IMR-90 (cell line): ENCODE measurements at places on chromosomes 4 and X. TPM values are rescaled to one million over a fixed set of nuclear protein-coding genes. Genes with fewer than 3 reads are reported as not detected.

- no peaks in the 10 kb centered on the region for H3K27me3 ChIP-seq
- peak; percentile 1 for DNase-seq
- no peaks in the 10 kb centered on the region for H3K4me1 ChIP-seq
- no peaks in the 10 kb centered on the region for H3K36me3 ChIP-seq
These were observed 115.9 kb downstream of the MAGEC2 start for GRCh38 chrX:142089193-142089592.

- DNase-seq = no peak
- H3K36me3 ChIP-seq = no peaks in the 10 kb centered on the region
- no peak overlapping the region for H3K4me3 ChIP-seq
These were observed 308.5 kb upstream of the AADAT start for GRCh38 chr4:170398218-170398617.

- no peak overlapping the region for H3K4me3 ChIP-seq
- no peaks in the 10 kb centered on the region for H3K36me3 ChIP-seq
- no peaks in the 10 kb centered on the region for H3K4me1 ChIP-seq
- H3K27ac ChIP-seq = no peak overlapping the region
- no peak for DNase-seq
These were observed 252.9 kb downstream of the CRLF2 start for GRCh38 chrX:959595-959994.

- no peaks in the 10 kb centered on the region for H3K4me1 ChIP-seq
- no peak overlapping the region for H3K4me3 ChIP-seq
- H3K36me3 ChIP-seq = no peaks in the 10 kb centered on the region
- no peaks in the 10 kb centered on the region for H3K27me3 ChIP-seq
- no peak overlapping the region for H3K27ac ChIP-seq
These were observed 2618.1 kb downstream of the ARAP2 start for GRCh38 chr4:33626221-33626620.

DNA sequence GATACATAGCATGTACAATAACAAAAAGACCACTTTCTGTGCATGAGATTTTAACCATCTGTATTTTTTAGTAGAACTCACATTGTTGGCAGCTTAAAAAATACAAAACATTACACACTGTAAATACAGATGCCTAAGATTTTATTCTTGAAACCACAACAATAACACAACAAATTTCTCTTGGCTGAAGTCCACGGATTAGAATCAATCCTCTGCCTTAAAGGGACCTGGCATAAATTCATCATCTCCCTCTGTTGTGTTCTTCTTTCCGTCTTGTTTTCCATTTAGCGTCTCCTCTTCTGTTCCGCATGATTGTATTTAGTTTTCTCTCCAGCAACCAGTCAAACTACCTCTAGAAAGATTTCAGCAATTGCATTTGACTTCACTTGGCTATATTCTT lies 231.0 kb downstream of the SPOCK3 start:
- H3K4me1 ChIP-seq = no peaks in the 10 kb centered on the region
- DNase-seq = no peak
- no peak overlapping the region for H3K4me3 ChIP-seq
- H3K36me3 ChIP-seq = no peaks in the 10 kb centered on the region

- H3K4me1 ChIP-seq = no peaks in the 10 kb centered on the region
- H3K36me3 ChIP-seq = no peaks in the 10 kb centered on the region
- H3K27ac ChIP-seq = no peak overlapping the region
- no peak overlapping the region for H3K4me3 ChIP-seq
These were observed 35.1 kb downstream of the FBXO8 start for GRCh38 chr4:174248407-174248806.

- H3K4me3 ChIP-seq = no peak overlapping the region
- H3K4me1 ChIP-seq = no peaks in the 10 kb centered on the region
- no peak overlapping the region for H3K27ac ChIP-seq
- no peak for DNase-seq
- H3K27me3 ChIP-seq = peaks cover 24% of the 10 kb centered on the region
These were observed 109.3 kb upstream of the MSX1 start for GRCh38 chr4:4750187-4750586.

DNA sequence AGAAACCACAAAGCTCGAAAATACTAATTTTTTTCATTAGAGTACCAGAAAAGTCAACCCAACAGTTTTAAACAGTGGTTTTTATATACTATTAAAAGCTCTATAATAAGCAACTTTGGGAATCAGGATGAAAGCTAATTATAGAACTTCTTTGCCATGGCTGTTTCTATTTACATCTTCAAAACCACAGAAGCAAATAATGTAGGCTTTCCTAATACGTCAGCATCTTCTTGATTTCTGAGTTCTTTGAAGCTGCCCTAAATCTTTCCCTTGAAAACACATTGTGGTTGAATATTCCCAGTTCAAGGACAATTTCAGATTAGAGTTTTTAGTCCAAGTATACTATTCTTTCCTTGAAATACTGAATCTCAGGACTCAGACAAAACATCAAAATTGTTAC lies 460.2 kb upstream of the FAT1 start:
- no peak overlapping the region for H3K27ac ChIP-seq
- H3K4me1 ChIP-seq = peaks cover 4% of the 10 kb centered on the region
- no peak overlapping the region for H3K4me3 ChIP-seq
- no peaks in the 10 kb centered on the region for H3K27me3 ChIP-seq

- H3K27ac ChIP-seq = no peak overlapping the region
- H3K4me3 ChIP-seq = no peak overlapping the region
- DNase-seq = no peak
- H3K36me3 ChIP-seq = no peaks in the 10 kb centered on the region
These were observed 534.7 kb downstream of the KCNIP4 start for GRCh38 chr4:21413807-21414370.

GRCh38 chrX:94831364-94831763 lies 1157.4 kb downstream of the FAM133A start:
- DNase-seq = peak; percentile 0
- H3K27me3 ChIP-seq = no peaks in the 10 kb centered on the region
- no peak overlapping the region for H3K4me3 ChIP-seq

- H3K4me3 ChIP-seq = no peak overlapping the region
- H3K27ac ChIP-seq = no peak overlapping the region
These were observed 25.5 kb upstream of the MYOZ2 start for GRCh38 chr4:119110121-119110520.

DNA sequence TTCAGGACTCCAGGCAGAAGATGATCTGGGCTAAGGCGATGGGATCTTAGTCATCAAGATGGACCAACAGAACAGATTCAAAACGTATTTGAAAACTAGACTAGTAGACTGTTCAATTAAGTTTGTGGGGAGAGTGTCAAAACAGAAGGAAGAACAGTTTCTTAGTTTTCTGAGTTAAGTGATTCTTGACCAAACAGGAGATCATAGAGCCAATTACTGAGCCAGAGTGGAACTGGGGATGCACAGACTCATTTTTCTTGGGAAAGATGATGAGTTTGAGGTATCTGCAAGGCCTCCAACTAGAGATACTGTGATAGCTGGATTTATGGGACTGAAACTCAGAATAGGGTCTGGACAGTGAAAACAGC lies 119.5 kb downstream of the REELD1 start:
- peaks cover 6% of the 10 kb centered on the region for H3K4me1 ChIP-seq
- H3K36me3 ChIP-seq = no peaks in the 10 kb centered on the region
- peak overlapping the region; percentile 33; the same call in 1 of the 2 replicates for H3K4me3 ChIP-seq
- H3K27me3 ChIP-seq = no peaks in the 10 kb centered on the region
- H3K27ac ChIP-seq = no peak overlapping the region
- DNase-seq = no peak

- peak; percentile 39 for DNase-seq
- no peaks in the 10 kb centered on the region for H3K36me3 ChIP-seq
- H3K27ac ChIP-seq = no peak overlapping the region
These were observed 56.5 kb upstream of the PGM2 start for GRCh38 chr4:37770016-37770415.

GRCh38 chr4:80365928-80366327 lies 30.4 kb downstream of the CFAP299 start:
- no peaks in the 10 kb centered on the region for H3K27me3 ChIP-seq
- DNase-seq = peak; percentile 76
- 0 out of 2 replicates have a peak, but pooled peaks cover under 1% of the 10 kb centered on the region for H3K4me1 ChIP-seq
- no peaks in the 10 kb centered on the region for H3K36me3 ChIP-seq

- no peak overlapping the region for H3K4me3 ChIP-seq
- H3K4me1 ChIP-seq = no peaks in the 10 kb centered on the region
- H3K27ac ChIP-seq = no peak overlapping the region
- H3K27me3 ChIP-seq = peaks cover 10% of the 10 kb centered on the region
- no peaks in the 10 kb centered on the region for H3K36me3 ChIP-seq
- DNase-seq = no peak
These were observed 2.7 kb downstream of the ALAS2 start for GRCh38 chrX:55028040-55028439.

GRCh38 chr4:150139297-150139865 lies 61.1 kb downstream of the DCLK2 start:
- H3K27ac ChIP-seq = no peak overlapping the region
- H3K27me3 ChIP-seq = no peaks in the 10 kb centered on the region
- no peak for DNase-seq

- H3K4me3 ChIP-seq = no peak overlapping the region
- no peak for DNase-seq
- H3K27ac ChIP-seq = no peak overlapping the region
- H3K27me3 ChIP-seq = no peaks in the 10 kb centered on the region
These were observed 88.1 kb downstream of the GBA3 start for GRCh38 chr4:22780797-22781196.

DNA sequence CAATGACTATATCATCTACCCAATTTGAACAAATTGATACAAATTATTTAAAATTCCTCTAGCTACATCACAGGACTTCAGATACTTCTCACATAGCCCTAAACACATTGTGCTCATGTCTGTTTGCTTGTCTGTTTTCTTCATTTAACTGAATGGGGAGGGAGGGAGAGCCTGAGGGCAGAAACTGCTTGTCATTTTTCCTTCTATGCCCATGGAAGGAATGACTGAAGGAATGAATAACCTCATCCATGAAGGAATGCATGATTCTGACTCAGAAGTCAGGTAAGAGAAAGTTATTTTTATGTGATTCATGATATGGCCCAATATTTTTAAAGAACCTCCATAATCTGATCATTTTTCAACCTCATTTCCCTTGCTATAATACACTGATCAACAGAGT lies 418.0 kb upstream of the PITX2 start:
- no peak overlapping the region for H3K27ac ChIP-seq
- H3K4me1 ChIP-seq = no peaks in the 10 kb centered on the region
- no peak for DNase-seq
- no peaks in the 10 kb centered on the region for H3K36me3 ChIP-seq
- no peak overlapping the region for H3K4me3 ChIP-seq
- no peaks in the 10 kb centered on the region for H3K27me3 ChIP-seq

- DNase-seq = no peak
- no peak overlapping the region for H3K4me3 ChIP-seq
- H3K36me3 ChIP-seq = no peaks in the 10 kb centered on the region
- 0 out of 2 replicates have a peak, but pooled peaks cover 2% of the 10 kb centered on the region for H3K4me1 ChIP-seq
These were observed 12.3 kb upstream of the SYTL5 start for GRCh38 chrX:37993837-37994619.

DNA sequence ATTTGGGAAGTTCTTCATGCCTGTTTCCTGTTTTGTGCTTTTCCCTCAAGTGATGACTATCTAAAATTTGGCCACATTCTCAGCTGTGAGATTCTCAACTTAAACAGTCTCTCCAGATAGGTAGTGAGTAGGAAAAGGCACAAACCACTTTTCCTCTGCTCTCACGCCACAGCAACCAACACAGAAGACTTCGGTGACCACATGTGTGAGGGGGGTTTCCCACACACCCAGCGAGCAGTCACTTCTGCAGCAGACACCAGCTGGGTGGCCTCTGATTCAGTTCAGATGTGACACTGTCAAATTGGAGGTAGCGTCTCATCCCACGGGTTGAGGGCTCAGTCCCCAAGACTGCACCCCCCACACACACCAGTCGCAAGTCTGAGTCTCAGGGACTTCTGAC lies 25.1 kb upstream of the CLDN34 start:
- no peak overlapping the region for H3K4me3 ChIP-seq
- DNase-seq = no peak

DNA sequence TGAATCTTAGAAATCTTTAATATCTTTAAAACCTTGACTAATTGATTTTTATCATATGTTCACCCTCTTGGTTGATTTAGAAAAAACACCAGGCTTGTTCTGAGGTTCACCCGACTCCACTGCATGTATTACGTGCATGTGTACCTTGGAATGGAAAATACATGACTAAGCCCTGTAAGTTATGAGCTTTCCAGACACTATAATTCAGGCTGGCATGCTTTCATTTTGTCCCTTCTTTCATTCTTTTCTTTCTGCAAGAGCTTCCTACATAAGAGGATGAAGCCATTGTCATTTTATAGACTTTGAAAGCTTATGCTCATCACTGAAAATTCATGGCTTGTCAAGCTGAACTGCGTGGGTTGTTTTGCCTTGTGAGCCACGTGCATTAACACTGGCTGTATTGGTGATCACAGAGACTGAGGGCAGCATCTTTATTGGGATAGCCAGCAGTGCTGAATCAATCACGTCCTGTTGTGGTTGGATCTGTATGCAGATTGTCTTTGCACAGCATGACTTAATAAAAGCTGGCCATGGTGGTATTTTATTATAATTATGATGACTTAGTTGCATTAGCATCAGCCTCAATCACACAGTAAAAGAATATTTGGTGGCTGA lies 141.9 kb downstream of the SLIT2 start:
- DNase-seq = no peak
- H3K27me3 ChIP-seq = no peaks in the 10 kb centered on the region
- H3K36me3 ChIP-seq = no peaks in the 10 kb centered on the region
- H3K4me3 ChIP-seq = no peak overlapping the region
- no peaks in the 10 kb centered on the region for H3K4me1 ChIP-seq
- H3K27ac ChIP-seq = no peak overlapping the region

GRCh38 chr4:111806331-111806730 lies 338.9 kb upstream of the FAM241A start:
- H3K27me3 ChIP-seq = no peaks in the 10 kb centered on the region; the same call in 1 of the 2 replicates
- no peak overlapping the region for H3K27ac ChIP-seq
- no peaks in the 10 kb centered on the region for H3K4me1 ChIP-seq
- DNase-seq = no peak
- no peak overlapping the region for H3K4me3 ChIP-seq
- no peaks in the 10 kb centered on the region for H3K36me3 ChIP-seq

GRCh38 chr4:140659943-140660700 lies 91.4 kb upstream of the UCP1 start:
- H3K27me3 ChIP-seq = no peaks in the 10 kb centered on the region
- DNase-seq = peak; percentile 69
- H3K36me3 ChIP-seq = peaks cover 23% of the 10 kb centered on the region
- H3K4me1 ChIP-seq = peaks cover 3% of the 10 kb centered on the region

- no peaks in the 10 kb centered on the region for H3K4me1 ChIP-seq
- DNase-seq = peak; percentile 60
- no peaks in the 10 kb centered on the region for H3K36me3 ChIP-seq
These were observed 17.8 kb downstream of the TBC1D1 start for GRCh38 chr4:37908488-37909331.

Gene CBR4
- 4.5 and 9.2 TPM in 2 replicates for total RNA-seq

Gene SLC6A14
- total RNA-seq = not detected in 2 replicates

Gene AR
- 2.8 and 4.7 TPM in 2 replicates for total RNA-seq

Gene EPHA5
- under 0.01 and 0.18 TPM in 2 replicates for total RNA-seq

Gene SLC7A11
- 24.7 and 35.6 TPM in 2 replicates for total RNA-seq

Gene C4orf51
- total RNA-seq = not detected in 2 replicates

Gene UGT2B11
- total RNA-seq = not detected in 2 replicates

Gene GRSF1
- total RNA-seq = 67.7 and 107 TPM in 2 replicates

Gene CTAG2
- 23.6 and 27.1 TPM in 2 replicates for total RNA-seq

Gene LRP2BP
- 0.18 and 0.56 TPM in 2 replicates for total RNA-seq

Gene DMRTC1
- not detected in 2 replicates for total RNA-seq

Gene IDH3G
- 75.8 and 79.4 TPM in 2 replicates for total RNA-seq

Gene NEUROG2
- total RNA-seq = not detected in 2 replicates

Gene CFAP47
- total RNA-seq = under 0.01 TPM in 1 of 2 replicates, not detected in the other

Gene SCML2
- total RNA-seq = 1.3 and 1.7 TPM in 2 replicates

Gene CACNA1F
- total RNA-seq = not detected in 2 replicates
